ENCODE measurements at places on chromosomes 12 and 14. TPM values are rescaled to one million over a fixed set of nuclear protein-coding genes. Genes with fewer than 3 reads are reported as not detected.
A peak's percentile ranks its signal among the peaks of the same experiment; 100 is the strongest.

GRCh38 chr12:98437806-98438595 is 77.4 kb upstream of the TMPO start:
- no peak for DNase-seq

- no peak for DNase-seq
Observed at GRCh38 chr14:95204705-95205104, 47.4 kb upstream of the DICER1 start.

GRCh38 chr12:76002598-76003354 is 28.8 kb downstream of the PHLDA1 start:
- no peak for DNase-seq

DNA sequence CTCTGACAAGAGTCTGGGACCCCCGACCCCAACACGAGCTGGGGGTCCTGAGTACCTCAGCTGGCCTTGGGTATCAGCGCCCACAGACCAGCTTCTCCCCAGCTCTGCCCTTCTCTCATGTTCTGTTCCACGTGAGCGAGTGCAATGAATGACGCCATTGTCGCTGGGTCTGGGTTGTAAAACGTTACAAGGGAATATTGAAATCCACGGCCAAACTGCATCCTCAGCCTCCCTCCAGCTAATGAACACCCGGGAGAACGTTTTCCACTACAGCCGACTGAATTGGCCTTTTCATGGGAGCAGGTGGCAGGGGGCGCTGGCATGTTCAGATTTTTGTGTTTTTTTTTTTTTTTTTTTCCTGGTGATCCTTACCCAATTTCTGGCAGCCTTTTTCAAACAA is 34.7 kb downstream of the TBX5 start:
- no peak for DNase-seq

DNA sequence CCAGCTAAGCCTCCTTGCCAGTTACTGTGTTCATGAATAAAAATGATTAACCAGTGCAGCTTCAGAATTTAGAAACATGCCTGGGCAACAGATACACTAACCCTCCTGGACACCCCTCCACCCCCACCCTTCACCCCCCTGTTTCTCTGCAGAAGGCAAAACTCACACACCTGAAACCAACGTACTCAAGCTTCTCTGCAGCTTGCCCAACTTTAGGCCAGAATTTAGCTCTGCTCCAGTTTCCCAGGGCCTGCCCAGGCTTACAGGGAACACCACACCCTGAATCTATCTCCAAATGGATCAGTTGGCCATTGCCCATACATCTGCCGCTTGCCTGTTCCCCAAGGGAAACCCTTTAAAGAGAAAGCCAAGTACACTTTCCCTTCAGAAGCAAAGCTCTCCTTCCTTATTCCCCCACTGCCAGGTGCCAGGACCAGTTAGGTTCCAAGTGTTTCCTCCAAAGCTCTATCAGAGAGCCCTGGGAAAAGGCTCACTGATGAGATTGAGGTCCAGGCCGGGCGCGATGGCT is 1.8 kb upstream of the SPPL3 start:
- no peak for DNase-seq

DNA sequence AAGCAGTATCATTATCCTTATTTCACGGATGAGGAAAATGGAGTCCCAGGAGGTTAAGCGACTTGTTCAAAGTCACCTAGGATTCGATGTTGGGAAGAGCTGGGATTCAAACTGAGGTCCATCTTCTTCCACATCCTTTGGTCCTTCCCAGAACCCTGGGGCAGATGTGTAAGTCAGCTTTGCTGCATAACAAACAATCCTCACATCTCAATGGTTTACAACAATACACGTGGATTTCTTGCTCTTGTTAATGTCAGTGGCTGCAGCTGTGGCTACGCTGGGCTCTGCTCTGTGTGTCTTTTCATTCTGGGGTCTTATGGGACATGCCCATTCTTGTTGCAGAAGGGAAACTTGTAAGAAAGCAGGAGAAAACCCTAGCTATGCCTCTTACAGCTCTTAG is 26.3 kb upstream of the PPP1CC start:
- DNase-seq = no peak

GRCh38 chr14:61615743-61616523 is 79.4 kb upstream of the HIF1A start:
- DNase-seq = no peak

GRCh38 chr12:31796270-31796951 is 67.6 kb upstream of the AMN1 start:
- DNase-seq = no peak

- no peak for DNase-seq
Observed at GRCh38 chr14:36855396-36855795, 193.7 kb downstream of the PAX9 start.

DNA sequence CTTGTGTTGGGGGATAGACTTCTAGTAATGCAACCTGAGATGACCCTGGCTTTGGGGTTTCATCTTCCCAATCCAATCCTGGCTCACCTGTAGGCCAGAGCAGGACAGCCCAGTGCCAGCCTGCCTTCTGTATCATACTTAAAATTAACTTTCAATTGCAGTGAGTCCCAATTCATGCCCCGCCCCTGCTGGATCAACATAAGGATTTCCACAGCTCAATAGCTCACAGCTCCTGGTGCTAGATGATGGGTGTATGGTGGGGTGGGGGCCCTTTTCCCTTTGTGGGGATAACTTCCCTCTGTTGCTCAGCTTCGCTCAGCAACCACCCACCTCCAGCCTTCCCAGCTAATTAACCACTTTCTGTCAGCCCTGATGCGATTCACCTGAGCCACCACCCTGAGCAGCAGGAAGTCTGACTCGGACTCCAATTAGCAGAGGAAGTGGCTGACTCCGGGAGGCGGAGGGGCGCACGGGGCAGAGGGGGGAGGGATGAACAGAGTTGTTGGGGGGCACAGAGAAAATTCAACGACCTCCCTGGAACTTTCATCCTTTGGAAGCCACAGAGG is 24.3 kb upstream of the CHGA start:
- no peak for DNase-seq

DNA sequence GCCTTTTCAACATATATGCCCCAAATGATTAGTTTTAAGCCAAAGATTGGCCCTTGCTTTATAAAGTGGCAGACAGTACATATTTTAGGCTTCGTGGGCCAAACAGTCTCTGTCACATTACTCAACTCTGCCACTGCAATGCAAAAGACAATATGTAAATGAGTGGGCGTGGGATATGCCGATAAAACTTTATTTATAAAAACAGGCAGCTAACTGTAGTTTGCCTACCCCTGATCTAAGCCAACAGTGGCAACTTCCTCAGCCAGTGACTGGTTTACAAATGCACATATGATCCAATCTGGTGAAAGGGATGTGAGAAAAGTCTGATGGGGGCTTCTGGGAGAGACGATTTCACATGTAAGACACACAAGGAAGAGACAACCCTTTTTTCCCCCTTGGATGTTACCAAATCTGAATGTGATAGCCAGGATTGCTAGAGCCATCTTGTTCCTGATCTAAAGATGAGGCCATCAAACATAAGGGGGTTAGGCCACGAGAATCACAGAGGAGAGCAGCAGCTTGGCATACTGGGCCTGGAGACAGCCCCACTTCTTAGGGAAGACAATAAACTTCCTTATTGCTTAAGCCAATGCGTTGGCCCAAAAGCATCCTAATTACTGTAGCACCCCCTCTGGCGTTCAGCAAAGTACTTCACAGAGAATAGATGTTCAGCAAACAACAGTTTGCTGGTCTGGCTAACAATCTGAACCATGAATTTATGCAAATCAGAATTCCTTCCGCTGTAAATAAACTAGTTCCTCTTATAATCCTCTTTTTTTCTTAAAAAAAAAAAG is 75.2 kb upstream of the TMCC3 start:
- peak; percentile 73 for DNase-seq

DNA sequence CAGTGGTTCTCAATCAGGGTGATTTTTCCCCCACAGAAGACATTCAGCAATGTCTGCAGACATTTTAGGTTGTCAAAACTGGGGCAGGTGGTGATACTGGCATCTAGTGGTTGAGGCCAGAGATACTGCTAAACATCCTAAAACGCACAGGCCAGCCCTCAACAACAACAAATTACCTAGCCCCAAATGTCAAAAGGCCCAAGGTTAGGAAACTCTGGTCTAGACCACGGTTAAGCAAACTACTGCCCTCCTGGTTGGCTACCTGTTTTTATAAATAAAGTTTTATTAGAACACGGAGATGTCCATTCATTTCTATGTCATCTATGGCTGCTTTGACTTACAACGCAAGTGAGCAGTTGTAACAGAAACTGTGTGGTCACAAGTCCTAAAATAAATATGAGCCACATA is 186.7 kb downstream of the EFCAB11 start:
- peak; percentile 50 for DNase-seq

DNA sequence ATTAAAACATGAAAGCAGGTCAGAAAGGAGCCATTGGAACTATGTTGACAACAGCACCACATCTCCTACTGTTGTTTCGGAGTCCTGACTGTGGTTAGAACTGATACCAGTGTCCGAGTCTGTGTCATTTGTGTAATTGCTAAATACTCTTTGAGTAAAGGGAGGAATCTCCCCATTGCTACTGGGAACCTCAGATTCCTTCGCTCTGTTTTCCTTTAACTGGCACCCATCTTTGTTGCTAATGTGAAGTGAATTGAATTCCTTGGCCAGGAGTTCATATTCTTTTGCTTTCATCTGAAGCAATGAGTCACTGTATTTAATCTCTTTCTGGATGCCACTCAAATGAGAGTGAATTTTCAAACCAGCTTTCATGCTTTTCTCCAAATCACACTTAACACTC is 31.5 kb downstream of the RASSF9 start:
- no peak for DNase-seq

DNA sequence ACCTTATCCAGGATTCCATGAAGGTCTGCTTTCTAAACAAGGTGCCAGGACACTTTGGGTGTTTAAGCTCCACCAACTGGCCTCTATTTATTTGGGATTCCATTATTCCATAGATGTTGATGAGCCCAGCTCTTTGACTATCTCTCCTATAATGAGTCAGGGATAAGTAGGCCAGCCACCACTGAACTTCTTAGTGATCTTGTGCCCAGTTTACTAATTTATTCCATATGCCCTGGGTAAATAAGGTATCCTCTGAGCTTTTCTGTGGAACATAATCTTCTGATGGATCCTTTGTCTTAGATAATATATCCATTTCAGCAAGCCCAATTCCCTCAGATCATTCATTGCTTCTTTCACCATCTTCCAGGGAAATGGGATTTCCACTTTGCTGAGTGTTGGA is 535.0 kb downstream of the FOXG1 start:
- DNase-seq = no peak

- DNase-seq = no peak
Observed at GRCh38 chr12:31797230-31797872, 68.5 kb upstream of the AMN1 start.

DNA sequence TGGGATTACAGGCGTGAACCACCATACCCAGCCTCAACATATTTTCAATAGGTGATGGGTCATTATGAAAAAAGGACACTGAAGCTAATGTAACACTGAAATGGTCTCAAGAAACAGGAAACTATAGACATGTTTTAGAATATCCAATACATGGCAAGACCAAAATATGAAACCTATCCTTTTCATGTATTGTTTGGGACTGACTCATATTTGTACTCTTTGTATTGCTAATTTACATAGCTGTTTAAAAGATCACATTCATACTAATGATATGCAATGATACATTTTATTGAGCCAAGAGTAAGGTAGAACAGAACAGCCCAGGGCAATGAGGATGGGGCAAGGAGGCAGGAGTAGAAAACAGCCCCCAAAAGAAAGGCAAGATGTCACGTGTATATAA is 32.6 kb downstream of the RESF1 start:
- DNase-seq = peak; percentile 50

- no peak for DNase-seq
Observed at GRCh38 chr14:24483604-24484252, 24.3 kb downstream of the CMA1 start.

- no peak for DNase-seq
Observed at GRCh38 chr14:95645389-95645996, 40.7 kb upstream of the TCL1B start.

DNA sequence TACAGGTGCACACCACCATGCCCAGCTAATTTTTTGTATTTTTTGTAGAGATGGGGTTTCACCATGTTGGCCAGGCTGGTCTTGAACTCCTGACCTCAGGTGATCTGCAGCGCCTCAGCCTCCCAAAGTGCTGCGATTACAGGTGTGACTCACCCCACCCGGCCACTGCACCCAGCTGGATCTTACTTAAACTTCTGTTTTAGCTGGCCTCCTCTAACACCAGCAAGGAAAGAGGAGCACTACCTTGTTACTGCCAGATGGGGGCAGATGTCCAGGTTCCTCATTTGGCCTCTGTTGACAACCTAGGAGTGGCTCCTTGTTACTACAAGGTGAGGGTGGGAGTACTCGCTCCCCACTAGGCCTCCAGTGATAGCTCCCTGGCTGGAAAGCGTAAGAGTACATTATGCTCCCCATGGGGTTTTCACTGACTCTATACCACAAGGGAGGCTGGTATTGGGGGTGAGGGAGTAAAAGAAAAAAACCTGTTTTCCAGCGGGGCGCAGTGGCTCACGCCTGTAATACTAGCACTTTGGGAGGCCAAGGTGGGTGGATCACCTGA is 13.2 kb upstream of the ARF6 start:
- peak; percentile 70 for DNase-seq

DNA sequence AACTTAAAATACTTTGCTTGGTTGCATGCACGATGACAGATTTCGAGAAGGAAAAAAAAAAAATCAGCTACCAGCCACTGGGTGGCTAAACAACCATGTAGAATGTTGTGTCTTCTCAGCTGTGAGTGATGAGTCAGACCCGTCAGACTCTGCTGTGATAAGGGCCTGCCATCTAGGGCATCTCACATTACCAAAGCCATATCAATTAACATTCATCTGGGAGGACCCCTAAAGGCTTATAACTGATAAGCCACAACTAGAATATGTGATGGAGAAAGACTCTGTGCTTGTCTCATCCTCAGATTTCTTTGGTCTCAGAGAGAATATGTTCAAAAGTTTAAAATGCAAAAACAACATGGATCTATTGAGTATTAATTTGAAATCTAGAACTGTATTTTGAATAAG is 111.5 kb downstream of the PAX9 start:
- DNase-seq = peak; percentile 83

DNA sequence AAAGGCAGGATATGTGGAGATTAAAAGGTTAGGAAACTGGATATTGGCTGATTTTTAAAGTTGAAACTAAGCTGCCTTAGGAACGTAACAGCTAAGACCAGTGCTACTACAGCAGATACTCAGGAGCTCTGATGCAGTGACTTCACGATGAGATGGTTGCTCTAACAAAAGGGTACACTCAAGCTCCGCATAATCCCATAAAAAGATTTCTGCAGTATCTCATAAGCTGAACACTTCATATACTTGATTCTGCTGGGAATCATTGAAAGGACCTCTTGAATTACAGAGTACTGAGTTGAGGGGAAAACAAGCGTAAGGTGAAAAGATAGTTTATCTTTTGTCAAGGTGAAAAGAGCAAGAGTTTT is 3.7 kb downstream of the RNF10 start:
- DNase-seq = no peak

ZDHHC22 gene
- total RNA-seq = not detected

TESPA1 gene
- total RNA-seq = not detected

CAPZA3 gene
- not detected for total RNA-seq

TC2N gene
- total RNA-seq = 46.1 TPM

TNFAIP2 gene
- total RNA-seq = 21.1 TPM

GLS2 gene
- total RNA-seq = 6.1 TPM

NRL gene
- 0.79 TPM for total RNA-seq

RGS6 gene
- not detected for total RNA-seq

E2F7 gene
- total RNA-seq = 3.4 TPM

MYF6 gene
- not detected for total RNA-seq

FRMD6 gene
- 224 TPM for total RNA-seq

SLCO1B1 gene
- total RNA-seq = not detected

BMAL2 gene
- total RNA-seq = 102 TPM

ZBTB1 gene
- 39.5 TPM for total RNA-seq

CSRP2 gene
- total RNA-seq = 25.5 TPM

RNASE4 gene
- total RNA-seq = 4.7 TPM

MYH7 gene
- total RNA-seq = not detected

Measured in bronchial epithelial cell (primary cell).